ENCODE measurements at places on chromosomes 1 and 21.

- DNase-seq, result no peak
Observed at GRCh38 chr1:27724961-27725373, 794 bp upstream of the FAM76A start.

GRCh38 chr1:108601708-108602410 is 42.0 kb downstream of the EEIG2 start:
- DNase-seq, result no peak

DNA sequence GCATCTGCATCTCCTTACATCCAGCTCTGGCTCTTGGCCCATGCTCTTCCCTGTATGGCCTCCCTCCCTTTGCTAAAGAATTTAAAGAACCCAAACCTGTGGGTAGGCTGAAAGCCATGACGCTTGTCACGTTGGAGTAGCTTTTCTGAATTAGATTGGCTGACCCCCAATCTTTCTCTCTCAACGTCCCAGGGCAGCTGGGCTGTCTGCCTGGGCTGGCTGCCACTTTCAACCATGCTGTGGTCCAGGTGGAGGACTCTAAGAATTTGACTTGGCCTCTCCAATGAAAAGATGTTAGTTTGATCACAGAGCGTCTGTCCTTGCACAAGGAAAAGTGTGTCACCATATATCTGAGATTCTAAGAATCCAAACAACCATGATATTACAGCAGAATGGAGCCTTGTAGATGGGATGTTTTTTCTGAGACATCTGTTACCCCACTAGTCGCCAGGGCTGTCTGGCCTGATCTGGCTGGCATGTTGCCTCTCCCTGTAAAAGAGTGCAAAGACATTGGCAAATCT is 6.5 kb upstream of the IGSF3 start:
- no peak for DNase-seq

- DNase-seq, result no peak
Observed at GRCh38 chr1:33815061-33815460, 48.8 kb upstream of the HMGB4 start.

DNA sequence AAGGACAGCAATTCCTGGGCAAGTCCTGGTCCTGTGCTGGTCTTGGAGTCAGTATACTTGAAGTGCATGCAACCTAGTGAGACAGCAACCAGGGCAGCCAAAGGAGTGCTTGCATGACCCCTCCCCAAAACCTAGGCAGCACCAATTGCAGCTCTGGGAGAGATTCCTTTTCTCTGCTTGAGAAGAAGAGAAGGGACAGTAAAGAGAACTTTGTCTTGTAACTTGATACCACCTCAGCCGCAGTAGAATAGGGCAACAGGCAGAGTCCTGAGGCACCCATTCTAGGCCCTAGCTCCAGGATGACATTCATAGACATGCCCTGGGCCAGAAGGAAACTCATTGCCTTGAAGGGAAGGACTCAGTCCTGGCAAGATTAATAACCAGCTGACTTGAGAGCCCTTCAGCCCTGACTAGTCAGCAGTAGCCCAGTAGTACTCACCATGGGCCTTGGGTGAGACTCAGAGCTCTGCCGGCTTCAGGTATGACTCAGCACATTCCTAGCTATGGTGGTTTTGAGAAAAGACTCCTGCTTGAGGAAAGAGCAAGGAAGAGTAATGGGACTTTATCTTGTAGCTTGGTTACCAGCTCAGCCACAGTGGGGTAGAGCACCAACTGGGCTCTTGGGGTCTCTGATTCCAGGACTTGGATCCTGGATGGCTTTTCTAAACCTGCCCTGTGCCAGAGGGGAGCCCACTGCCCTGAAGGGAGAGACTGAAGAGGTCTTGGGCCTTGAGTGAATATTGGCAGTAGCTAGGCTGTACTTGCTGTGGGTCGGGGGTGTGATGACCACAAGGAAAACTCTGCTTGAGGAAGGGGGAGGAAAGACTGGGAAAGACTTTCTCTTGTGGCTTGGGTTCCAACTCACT is 51.7 kb upstream of the ACADM start:
- DNase-seq, result no peak

- DNase-seq, result no peak
Observed at GRCh38 chr1:161973924-161974845, 49.5 kb downstream of the OLFML2B start.

DNA sequence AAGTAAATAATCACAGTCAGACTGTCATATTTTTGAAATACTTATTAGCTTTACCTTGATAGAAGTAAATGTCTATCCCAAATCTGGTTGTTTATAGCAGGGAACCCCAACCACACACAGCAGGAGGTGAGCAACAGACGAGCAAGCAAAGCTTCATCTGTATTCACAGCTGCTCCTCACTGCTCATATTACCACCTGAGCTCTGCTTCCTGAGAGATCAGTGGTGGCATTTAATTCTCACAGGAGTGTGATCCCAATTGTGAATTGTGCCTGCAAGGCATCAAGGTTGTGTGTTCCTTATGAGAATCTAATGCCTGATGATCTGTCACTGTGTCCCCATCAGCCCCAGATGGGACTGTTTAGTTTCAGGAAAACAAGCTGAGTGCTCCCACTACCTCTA is 104.3 kb downstream of the GPATCH2 start:
- no peak for DNase-seq

All from stimulated activated CD8-positive, alpha-beta memory T cell treated with anti-CD3 and anti-CD28 coated beads, Interleukin-4, amount 100 ng/mL, for 4 hours (primary cell).